Lower lobe of right lung (tissue), 2 donors: ENCODE measurements at places on chromosomes 2 and 18. TPM values are rescaled to one million over a fixed set of nuclear protein-coding genes. Genes with fewer than 3 reads are reported as not detected.

DNA sequence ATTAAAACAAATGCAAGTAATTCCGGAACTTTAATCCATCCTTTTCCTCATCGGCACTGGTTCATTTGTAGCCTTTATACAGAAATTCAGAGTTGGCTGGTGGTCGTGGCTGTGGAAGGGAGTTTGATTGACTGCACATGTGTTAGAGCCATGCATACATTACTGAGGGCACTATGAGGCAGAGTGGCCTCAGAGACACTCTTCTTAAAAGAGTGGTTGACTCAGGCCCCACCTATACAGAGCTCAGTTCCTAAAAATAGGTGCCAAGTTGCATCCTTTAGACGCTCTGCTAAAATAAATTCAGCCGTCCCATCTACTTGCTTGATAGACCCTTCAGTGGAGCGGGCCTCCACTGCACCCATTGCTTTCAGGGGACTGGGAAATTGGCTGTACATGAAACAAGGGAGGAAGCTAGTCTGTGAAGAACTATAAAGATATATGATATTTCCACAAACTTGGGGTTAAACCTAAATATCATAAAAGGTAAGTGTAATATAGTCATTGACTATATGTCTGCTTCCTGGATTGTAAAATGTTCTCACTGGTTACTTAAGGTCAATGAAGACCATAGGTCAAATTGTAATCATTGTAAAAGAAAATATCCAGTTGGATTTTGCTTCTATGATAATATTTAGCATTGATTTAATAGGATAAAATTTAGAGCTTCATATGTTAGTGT lies 298.9 kb downstream of the XIRP2 start:
- no peak for DNase-seq

GRCh38 chr2:48145845-48146452 lies 239.7 kb upstream of the FBXO11 start:
- no peak for DNase-seq

GRCh38 chr18:42882122-42882521 lies 233.4 kb downstream of the RIT2 start:
- no peak for DNase-seq

GRCh38 chr2:96642564-96643360 lies at the start of gene FER1L5:
Gene FER1L5, plus strand, starts transcription at chr2:96642764. Its CDS starts 73 bp downstream, at chr2:96642837.
- DNase-seq, result no peak

GRCh38 chr2:37059841-37060240 lies 24.3 kb downstream of the HEATR5B start:
- DNase-seq, result no peak

DNA sequence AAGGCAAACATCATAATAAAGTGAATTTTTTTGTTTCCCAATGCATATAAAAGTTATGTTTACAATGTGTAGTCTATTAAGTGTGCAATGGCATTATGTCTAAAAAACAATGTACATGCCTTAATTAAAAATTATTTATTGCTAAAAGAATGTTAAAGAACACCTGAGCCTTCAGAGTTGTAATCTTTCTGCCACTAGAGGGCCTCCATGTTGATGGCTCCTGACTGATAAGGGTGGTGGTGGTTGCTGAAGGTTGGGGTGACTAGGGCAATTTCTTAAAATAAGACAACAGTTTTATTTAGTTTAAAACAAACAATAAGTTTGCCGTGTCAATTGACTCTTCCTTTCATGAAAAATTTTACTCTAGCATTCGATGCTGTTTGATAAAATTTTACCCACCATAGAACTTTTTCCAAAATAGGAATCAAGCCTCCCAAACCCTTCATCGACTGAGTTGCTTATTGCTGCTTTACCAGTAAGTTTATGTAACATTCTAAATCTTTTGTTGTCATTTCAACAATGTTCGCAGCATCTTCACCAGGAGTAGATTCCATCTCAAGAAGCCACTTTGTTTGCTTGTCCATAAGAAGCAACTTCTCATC lies 32.3 kb downstream of the MAP3K2 start:
- no peak for DNase-seq

- no peak for DNase-seq
These were observed 151.9 kb downstream of the CERS6 start for GRCh38 chr2:168607992-168608391.

GRCh38 chr2:101463911-101464641 lies 10.8 kb downstream of the RFX8 start:
- DNase-seq, result no peak

DNA sequence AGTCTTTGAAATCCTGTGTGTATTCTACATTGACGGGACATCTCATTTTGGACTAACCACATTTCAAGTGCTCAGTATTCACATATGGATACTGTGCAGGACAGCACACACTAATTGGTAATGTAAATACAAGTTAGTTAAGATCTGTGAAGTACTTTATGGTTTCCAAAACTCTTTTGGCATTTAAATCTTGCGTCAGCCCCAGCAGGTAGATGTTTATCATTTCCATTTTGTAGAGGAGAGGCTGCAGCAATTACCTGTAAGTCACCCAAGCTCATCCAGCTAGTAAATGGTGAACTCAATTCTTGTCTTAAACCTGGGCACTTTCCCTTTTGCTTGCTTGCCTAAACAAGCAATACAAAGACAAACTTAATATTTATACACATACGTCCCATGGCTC lies 1.6 kb upstream of the NAGK start:
- DNase-seq, result no peak

Gene NCKAP5
- 34.6 TPM for total RNA-seq

Gene CHRND
- not detected for total RNA-seq

Gene SCYGR2
- total RNA-seq, result not detected

Gene CDK15
- total RNA-seq, result 4.5 TPM

Gene MROH2A
- total RNA-seq, result not detected

Gene ZNG1B
- total RNA-seq, result 32.0 TPM
